ENCODE measurements at places on chromosomes 6 and 20.

DNA sequence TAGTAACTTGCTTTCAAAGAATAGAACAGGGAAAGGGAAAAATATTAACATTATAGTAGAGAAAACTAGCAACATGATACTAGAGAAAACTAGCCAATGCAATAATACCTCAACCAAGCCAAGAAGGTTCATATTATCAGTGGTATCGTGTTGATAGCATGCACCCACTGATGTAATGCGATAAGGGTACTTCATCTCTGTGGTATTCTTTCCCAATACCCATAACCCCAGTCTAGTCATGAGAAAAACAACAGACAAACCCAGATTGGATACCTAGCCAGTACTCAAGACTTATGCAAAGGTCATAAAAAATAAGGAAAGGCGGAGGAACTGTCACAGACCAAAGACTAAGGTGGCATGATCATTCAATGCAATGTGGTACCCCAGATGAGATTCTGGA, 21.0 kb downstream of the BLOC1S5 start:
- no peak for DNase-seq

- DNase-seq, result no peak
These were observed 98.0 kb upstream of the NHSL1 start for GRCh38 chr6:138597336-138597735.

DNA sequence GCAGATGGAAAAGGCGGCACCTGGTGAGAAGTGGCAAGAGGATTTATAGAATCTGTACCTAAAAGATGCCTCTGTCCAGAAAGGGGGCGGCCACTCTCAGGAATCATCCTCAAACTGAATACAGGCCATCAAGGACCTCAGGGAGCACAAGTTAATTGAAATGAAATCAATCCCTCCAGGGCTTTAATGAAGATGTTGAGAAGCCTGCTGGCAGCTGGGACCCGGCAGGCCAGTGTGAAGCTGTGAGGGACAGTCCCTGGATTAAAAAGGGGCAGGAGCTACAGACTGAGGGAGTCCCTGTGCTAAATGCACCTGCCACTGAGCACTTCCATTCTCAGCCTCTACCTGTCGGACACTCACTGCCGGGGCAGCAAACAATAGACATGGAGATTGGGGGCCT, 107.7 kb upstream of the GGTLC1 start:
- no peak for DNase-seq

- no peak for DNase-seq
These were observed 382.4 kb downstream of the PKHD1 start for GRCh38 chr6:51704932-51705540.

DNA sequence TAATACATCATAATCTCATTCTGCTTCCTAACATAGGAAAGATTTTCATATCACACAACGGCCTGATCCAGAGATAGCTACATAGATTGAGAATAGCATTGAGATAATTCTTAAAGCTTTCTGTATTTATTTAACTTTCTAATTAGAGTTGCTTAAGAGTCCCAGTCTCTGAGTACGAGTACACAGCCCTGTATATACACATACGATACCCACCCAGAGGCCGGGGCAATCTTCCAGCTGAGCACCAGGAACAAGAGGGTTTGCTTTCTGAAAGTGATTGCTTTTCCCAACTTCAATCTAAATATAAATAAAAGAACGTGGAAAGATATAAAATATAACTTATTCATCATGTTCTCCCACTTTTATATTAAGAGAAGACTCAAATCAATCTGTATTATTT, 313.8 kb downstream of the COL12A1 start:
- no peak for DNase-seq

DNA sequence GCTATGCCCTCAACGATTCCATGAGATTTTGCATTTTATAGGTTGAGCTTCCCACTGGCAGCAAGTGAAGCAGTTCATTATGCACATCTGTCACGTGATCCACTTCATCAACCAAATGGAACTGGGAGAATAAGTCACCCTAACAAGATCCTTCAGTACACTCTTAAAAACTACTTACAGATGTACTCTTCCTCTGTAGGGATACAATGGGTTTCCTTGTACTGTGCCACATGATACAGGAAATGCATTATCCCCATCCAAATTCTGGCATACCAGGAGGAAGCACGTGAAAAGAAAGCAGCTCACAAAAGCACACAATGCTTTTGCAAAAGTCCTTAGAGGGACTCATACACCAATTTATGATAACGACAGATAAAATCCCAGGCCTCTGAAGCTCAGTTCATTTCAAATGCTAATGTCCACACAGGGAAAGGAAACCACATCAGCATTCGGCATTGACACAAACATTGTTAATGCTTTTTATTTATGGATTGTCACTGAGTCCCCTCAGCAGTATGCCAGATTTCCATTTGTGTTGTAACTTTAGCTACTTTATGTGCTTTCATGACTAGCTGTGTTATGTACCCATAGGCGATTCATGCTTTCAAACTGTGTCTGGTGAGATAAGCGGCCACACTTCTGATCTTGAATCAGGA, 58.1 kb upstream of the REV3L start:
- DNase-seq, result no peak

GRCh38 chr20:13873831-13874230, 89.0 kb downstream of the NDUFAF5 start:
- DNase-seq, result no peak

GRCh38 chr6:4812068-4812467, 35.9 kb downstream of the CDYL start:
- no peak for DNase-seq

- DNase-seq, result no peak
These were observed 36.4 kb upstream of the RREB1 start for GRCh38 chr6:7071405-7071804.

- no peak for DNase-seq
These were observed 25.0 kb downstream of the ANGPT4 start for GRCh38 chr20:891058-891705.

GRCh38 chr6:124226396-124226795, 422.7 kb downstream of the NKAIN2 start:
- DNase-seq, result no peak

DNA sequence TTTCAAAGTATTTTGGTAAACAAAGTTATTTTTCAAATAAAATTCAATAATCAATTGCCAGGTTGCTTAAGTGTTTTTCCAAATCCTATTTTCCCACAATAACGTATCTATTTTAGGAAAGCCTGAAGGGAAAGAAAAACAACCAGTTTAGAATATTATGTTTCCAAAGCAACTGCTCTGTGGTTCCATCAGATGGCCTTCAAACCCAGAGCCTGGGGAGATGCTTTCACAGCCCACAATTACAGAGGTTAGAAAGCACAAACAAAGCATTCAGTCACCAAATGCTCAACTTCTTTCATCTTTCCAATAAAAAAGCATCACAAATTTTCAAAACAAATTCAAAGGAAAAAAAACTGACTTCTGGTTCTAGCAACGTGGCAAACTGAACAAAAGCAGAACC, 66.0 kb downstream of the ELOVL5 start:
- DNase-seq, result no peak

- DNase-seq, result no peak
These were observed 27.3 kb downstream of the PRSS35 start for GRCh38 chr6:83539678-83540077.

DNA sequence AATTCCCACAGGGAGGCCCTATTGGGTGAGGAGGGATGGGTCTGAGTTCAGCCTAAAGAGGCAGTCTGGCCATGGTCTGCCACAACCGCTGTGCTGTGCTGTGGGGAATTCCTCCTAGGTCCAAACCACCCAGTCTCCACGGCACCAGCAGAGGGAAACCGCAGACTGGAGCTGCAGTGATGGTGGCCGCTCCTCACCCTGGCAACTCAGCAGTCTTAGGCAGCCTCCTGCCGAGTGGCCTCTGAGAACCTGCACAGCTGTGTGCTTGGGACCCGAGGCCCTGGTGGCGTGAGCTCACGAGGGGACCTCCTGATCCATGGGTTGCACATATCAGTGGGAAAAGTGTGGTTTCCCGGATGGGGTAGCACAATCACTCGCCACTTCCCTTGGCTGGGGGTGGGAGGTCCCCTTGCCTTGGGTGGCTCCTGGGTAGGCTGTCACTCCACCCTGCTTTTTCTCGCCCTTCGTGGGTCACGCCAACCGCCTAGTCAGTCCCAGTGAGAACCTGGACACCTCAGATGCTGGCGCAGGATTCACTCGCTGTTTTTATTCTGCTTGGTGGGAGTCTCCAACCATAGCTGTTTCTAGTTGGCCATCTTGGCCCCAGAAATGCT, 242.2 kb downstream of the CDH26 start:
- no peak for DNase-seq

DNA sequence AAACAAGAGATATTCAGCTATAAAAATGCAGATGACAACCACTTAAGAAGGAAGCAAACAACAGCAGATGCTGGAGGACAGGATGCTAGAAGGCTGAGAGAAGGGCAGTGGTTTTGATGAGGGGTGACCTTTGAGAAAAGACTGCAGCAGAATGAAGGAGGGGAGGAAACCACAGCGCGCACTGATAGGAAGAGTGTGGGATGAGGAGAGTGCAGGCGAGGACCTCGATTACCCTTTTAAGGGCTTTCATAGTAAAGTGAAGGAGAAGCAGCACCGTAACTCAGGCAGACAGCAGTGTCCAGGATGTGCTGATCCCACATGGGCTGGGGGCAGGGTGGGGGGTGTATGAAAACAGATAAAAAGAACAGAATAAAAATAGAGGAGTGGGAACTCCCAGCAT, 19.2 kb downstream of the ZBTB2 start:
- DNase-seq, result no peak

GRCh38 chr6:52517502-52518278, 59.2 kb downstream of the TRAM2 start:
- DNase-seq, result peak; percentile 14

DNA sequence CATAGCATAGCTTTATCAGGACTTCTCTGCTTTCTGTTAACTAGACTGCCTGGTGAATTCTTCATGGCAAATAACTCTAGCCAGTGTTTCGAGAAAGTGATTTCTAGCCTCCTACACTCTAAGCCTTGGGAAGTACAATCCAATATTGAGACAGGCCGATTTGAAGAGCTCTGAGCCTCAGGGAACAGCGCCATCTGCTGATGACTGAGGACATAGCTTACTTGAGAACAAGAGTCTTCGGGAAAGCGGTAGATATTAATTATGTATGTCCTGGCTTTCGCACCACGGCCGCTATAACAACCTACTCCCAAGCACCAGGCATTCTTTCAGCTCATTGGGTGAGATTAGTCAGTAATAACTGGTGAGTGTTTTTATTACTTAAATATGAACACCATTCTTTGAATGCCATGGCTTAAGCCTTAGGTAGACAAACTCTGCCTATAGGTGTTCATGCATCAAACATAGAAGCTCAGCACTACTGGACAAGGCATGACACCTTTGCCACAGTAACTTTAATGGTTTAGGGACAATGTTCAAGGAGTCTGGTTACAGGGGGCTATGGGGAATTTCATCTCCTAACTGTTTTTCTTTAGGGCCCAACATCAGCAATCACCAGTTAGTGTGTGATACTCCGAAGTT, 518.6 kb downstream of the BMP2 start:
- DNase-seq, result no peak

GRCh38 chr6:75203721-75204120, 2.1 kb downstream of the COL12A1 start:
- DNase-seq, result no peak

DNA sequence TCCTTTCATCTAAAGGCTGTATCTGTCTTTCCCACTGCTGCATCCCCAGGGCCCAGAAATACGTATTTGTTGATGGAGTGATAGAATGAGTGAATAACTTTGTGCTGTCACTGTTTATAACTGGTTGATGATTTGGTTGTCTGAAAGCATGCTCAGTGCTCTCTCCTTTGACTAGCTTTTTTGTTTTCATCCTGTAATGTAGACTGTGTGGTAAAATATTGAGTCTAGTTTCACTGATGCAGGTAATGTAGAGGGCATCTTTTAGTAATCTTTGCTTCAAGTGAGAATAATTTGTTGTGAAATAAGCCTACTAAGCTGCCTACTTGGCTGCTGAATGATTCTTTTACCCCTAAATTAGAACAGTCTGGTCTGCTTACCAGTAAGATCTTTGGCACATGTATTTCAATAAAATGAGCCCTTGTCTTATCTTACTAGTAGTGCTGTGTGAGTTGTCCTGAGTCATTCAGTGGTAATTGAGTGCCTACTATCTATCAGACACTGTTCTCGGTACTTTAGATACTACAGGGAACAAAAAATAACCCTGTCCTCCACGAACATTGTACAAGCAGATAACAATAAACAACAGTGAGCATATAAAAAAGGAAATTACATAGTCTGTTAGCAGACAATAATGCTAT, 39.9 kb downstream of the MAPK14 start:
- no peak for DNase-seq

DNA sequence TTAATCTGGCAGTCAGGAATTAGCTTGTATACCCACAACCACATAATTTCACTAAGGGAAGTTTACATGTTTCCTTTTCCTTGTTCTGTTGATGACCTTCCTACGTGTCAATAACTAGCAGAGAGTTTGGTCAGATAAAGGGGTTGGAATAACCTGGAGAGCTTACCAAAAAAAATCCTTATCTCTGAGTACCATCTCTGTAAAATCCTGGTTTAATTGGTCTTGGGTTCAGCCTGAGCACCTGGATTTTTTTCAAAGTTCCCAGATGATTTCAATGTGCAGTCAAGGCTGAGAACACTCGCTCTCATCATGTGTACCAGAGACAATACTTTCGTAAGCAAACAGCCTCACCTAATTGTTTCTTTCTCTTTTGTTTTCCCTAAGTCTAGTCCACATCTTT, 483.8 kb upstream of the FLRT3 start:
- DNase-seq, result no peak

- DNase-seq, result no peak
These were observed 4.6 kb downstream of the C6orf58 start for GRCh38 chr6:127581576-127581975.

DNA sequence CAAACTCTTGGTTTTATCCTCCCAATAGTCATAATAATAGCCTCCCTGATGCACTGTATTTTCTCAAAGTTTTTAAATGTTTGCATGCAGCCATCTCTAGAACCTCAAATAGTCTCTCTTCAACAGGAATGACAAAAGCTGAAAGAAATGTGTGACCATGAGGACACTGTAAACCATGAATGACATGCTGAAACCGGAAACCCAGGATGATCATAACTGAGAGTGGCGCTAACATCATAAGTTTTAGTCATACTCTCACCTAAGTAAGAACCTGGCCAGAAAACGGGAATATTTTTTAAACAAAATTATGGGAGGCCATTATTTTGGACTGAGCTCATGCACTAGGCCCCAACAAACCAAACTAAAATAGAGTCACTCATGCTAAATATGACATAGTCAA, 278.4 kb upstream of the STXBP5 start:
- no peak for DNase-seq

- DNase-seq, result no peak
These were observed 86.1 kb upstream of the SIRPA start for GRCh38 chr20:1809131-1809572.

DNA sequence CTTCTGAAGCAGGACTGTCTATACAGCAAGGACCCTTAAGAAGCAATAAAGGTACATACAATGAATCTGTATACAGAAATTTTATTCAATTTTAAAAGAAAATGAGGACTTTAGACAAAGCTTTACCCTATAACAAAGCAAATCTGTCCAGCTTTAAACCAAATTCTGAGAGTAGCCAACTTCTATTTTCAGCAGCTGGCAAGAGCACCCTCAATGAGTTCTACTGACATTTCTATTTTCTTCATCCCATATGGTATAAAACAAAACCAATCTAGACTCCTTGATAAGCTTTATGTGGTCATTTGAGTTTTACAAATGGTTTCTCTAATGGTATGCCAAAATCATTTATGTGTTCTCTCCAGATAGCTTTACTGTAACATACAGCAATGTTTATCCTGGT, 12.7 kb downstream of the CPNE1 start:
- DNase-seq, result no peak

- no peak for DNase-seq
These were observed 48.6 kb downstream of the RALGAPA2 start for GRCh38 chr20:20663841-20664240.
